ENCODE measurements at places on chromosomes 6 and 20. TPM values are rescaled to one million over a fixed set of nuclear protein-coding genes. Genes with fewer than 3 reads are reported as not detected.

GRCh38 chr6:67888546-67888885 is 746.6 kb upstream of the ADGRB3 start:
- no peak for DNase-seq

DNA sequence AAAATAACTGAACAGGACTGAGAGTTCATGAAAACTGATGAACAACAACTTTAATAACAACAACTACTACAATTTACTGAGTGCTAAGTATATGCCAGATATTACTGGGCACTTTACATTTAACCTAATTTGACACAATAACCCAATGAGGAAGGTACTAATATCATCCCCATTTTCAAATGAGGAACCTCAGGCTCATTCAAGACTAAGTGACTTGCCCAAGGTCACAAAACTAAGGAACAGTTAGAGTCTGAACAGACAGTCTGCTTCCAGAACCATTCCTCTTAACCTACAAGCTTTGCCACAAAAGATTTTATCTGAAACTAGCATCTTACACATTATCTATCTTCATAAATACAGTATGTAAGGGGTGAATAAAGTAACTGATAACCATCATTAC is 10.6 kb upstream of the NDRG3 start:
- no peak for DNase-seq

Gene GSTA2
- total RNA-seq = not detected

- DNase-seq = no peak
These were observed 199.3 kb downstream of the TFAP2C start for GRCh38 chr20:56828402-56828801.

Gene TAPBP
- total RNA-seq = 29.8 TPM

- no peak for DNase-seq
These were observed 366.5 kb downstream of the FOXA2 start for GRCh38 chr20:22217712-22218352.

- peak; percentile 53 for DNase-seq
These were observed 86.7 kb downstream of the SYNJ2 start for GRCh38 chr6:158068156-158068892.
